CD4-positive, alpha-beta T cell treated with Interleukin-6 for 4 hours (primary cell): ENCODE measurements at places on chromosomes 6 and 20.

DNA sequence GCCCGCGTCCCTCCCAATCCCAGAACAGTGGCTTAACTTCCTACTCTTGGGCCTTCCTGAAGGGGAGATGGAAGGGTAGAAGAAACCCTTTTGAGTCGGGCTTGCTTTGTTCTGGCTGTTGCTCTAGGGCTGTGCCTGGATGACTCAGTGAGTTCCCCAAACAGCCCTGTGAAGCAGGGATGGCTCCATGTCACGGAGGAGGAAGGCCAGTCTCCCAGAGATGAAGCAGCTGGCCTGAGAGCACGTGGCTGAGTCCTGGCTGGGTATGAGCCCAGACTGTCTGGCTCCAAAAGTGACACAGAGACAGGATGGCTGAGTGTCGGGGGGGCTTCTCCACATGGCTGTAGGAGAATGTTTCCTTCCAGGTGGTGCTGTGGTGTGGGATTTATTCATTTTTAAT, 4.6 kb downstream of the SYTL3 start:
- DNase-seq: peak; percentile 25

- no peak for DNase-seq
Measured at GRCh38 chr6:167462514-167463312, 137.8 kb downstream of the TTLL2 start.

DNA sequence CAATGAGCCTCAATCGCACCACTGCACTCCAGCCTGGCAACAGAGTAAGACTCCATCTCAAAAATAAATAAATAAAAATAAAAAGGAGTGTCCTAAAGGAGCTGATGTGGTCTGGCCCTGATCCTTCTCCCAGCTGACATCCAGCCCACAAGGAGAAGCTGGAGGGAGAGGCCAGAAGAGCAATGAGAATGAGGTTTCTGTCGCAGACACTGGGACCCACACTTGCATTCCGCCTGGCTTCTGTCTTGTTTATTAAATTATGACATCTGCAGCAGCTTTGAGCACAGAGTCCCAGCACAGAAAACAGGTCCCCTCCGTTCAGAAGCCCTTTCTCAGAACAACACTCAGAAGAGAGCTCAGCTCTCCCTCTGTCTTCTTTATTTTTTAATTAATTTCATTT, 10.3 kb upstream of the E2F1 start:
- no peak for DNase-seq

DNA sequence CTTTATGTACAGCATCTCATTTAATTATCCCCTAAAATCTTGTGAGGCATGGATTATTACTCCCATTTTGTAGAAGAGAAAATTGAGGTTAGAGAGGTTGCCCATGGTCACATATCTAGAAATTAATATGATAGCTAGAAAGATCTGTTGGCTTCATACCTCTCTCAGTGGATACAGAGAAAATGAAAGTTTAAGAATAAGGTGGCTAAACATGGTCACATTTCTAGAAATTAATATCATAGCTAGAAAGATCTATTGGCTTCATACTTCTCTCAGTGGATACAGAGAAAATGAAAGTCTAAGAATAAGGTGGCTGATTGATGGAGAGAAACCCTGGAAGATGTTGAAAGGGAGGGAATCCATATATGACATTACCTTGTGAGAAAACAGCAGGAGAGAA, 260.7 kb upstream of the MAN1A1 start:
- DNase-seq: no peak

GRCh38 chr6:151475653-151476523, 17.9 kb upstream of the CCDC170 start:
- peak; percentile 71 for DNase-seq

DNA sequence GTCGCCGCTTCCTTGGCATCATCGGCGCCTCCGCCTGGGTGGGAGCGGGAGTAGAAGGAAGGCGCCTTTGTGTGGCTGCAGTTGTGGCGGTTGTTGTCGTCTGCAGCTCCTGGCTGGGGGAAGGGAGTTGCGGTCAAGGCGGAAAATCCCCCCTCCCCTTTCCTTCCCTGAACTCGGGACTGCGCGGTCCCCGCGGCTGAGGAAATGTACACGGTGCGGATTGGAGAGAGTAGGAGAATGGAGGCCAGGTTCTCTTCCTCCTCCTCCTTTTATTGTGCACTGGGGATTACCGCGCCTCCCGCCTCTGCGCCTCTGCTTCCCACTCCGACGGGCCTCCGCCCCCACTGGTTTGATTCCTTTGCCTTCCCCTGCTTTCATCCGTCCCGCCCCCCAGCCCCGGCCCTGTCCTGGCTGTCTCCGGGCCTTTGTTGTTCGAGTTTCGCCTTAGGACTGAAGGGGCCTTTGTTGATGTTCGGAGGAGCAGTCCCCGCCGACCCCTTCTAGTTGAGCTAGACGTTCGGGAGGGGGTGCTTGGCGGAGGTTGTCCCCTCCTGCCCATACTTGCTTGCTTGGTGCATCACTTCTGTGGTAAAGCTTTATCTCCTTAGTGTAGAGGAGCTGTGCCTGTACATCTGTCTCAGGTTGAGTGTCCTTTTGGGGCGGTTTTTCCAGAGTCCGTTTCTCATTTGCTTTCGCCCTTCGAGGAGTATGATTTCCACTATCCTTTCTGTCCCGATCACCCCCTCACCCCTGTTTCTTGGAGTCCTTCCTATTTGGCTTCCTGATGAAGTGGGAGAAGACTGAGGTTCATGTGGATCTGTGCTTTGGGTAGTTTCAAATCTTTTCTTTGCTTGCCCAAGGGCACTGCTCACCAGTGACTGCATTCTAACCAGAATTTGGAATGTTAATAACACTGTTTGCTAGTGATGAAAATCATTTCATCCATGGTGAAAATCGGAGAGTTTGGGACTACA, 764 bp downstream of the ZNF292 start:
- DNase-seq: peak; percentile 57

DNA sequence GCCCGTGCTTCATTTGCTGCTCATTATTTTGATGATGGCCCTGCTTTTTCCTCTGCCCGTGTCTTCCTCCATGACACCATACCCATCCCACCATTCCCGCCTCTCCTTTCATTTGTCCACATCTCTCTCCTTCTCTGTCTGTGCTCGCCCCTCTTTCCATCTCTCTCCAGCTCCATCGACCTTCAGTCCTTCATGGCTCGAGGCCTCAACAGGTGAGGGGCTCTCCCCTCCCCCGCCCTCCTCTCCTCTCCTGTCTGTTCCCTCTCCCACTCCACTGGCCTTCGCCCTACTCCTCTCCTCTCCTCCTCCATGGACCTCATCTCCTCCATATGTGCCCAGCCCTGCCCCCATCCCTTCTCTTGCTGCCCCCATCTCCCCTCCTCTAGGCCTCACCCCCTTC, 12.1 kb upstream of the ZBTB9 start:
- DNase-seq: no peak
